ENCODE measurements at places on chromosomes 4 and X. TPM values are rescaled to one million over a fixed set of nuclear protein-coding genes. Genes with fewer than 3 reads are reported as not detected.

GRCh38 chr4:169225812-169226211 is 44.9 kb downstream of the SH3RF1 start:
- no peaks in the 10 kb centered on the region for H3K4me1 ChIP-seq
- no peak for DNase-seq
- H3K27ac ChIP-seq = no peak overlapping the region
- H3K27me3 ChIP-seq = no peaks in the 10 kb centered on the region

- no peak overlapping the region for H3K4me3 ChIP-seq
- peaks cover 7% of the 10 kb centered on the region for H3K4me1 ChIP-seq
- H3K36me3 ChIP-seq = no peaks in the 10 kb centered on the region
Observed at GRCh38 chr4:56185901-56186300, 201.4 kb downstream of the AASDH start.

- H3K36me3 ChIP-seq = no peaks in the 10 kb centered on the region
- no peak overlapping the region for H3K27ac ChIP-seq
- no peak overlapping the region for H3K4me3 ChIP-seq
- no peaks in the 10 kb centered on the region for H3K27me3 ChIP-seq
- no peak for DNase-seq
Observed at GRCh38 chrX:45035071-45035470, 162.1 kb downstream of the KDM6A start.

GRCh38 chrX:130555757-130556156 is 154.0 kb downstream of the RBMX2 start:
- H3K4me1 ChIP-seq = no peaks in the 10 kb centered on the region
- no peak overlapping the region for H3K4me3 ChIP-seq
- H3K27ac ChIP-seq = no peak overlapping the region

The PRAF2 gene
- total RNA-seq = 12.1 TPM

- no peak overlapping the region for H3K4me3 ChIP-seq
- H3K4me1 ChIP-seq = no peaks in the 10 kb centered on the region
- no peaks in the 10 kb centered on the region for H3K36me3 ChIP-seq
- H3K27me3 ChIP-seq = no peaks in the 10 kb centered on the region
- no peak for DNase-seq
Observed at GRCh38 chr4:38660838-38661237, 3.2 kb upstream of the KLF3 start.

- no peaks in the 10 kb centered on the region for H3K27me3 ChIP-seq
- H3K4me3 ChIP-seq = no peak overlapping the region
- H3K36me3 ChIP-seq = no peaks in the 10 kb centered on the region
- no peaks in the 10 kb centered on the region for H3K4me1 ChIP-seq
Observed at GRCh38 chr4:128958194-128958593, 135.1 kb downstream of the SCLT1 start.

DNA sequence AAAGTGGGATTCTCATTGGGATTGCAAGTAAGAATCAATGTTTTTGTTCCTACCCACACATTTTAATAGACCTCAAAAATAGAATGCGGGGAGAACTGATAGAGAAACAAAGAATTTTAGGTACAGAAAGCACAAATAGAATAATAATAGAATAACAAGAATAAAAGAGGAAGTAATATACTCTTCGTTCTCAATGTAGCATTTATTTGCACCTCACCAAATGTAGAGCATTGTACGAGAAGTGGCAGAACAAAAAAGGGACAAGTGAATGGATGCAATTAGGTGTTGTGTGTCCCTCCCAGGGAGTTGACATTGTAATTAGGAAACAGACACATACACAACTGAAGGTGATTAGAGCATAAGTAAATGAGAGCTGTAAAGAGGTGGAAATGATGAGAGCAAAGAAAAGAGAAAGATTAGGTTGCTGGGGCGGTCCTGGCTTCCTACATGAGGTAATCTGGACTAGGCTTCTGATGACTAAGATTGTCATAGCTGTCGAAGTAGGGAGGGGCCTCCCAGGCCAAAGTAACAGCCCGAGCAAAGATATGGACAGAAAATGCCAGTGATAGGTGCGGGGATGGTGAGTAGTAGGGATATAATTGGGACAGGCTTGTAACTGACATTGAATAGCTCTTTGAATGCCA is 10.4 kb downstream of the RAB9A start:
- peaks cover 3% of the 10 kb centered on the region for H3K4me1 ChIP-seq
- H3K27me3 ChIP-seq = no peaks in the 10 kb centered on the region
- H3K4me3 ChIP-seq = no peak overlapping the region

The CENPVL2 gene
- total RNA-seq = 2.9 TPM

GRCh38 chr4:145921231-145921630 is 17.4 kb downstream of the ZNF827 start:
- no peak for DNase-seq
- H3K27me3 ChIP-seq = no peaks in the 10 kb centered on the region
- H3K36me3 ChIP-seq = no peaks in the 10 kb centered on the region
- no peaks in the 10 kb centered on the region for H3K4me1 ChIP-seq
- no peak overlapping the region for H3K4me3 ChIP-seq

GRCh38 chr4:37865450-37865849 is 25.4 kb upstream of the TBC1D1 start:
- H3K27me3 ChIP-seq = no peaks in the 10 kb centered on the region

DNA sequence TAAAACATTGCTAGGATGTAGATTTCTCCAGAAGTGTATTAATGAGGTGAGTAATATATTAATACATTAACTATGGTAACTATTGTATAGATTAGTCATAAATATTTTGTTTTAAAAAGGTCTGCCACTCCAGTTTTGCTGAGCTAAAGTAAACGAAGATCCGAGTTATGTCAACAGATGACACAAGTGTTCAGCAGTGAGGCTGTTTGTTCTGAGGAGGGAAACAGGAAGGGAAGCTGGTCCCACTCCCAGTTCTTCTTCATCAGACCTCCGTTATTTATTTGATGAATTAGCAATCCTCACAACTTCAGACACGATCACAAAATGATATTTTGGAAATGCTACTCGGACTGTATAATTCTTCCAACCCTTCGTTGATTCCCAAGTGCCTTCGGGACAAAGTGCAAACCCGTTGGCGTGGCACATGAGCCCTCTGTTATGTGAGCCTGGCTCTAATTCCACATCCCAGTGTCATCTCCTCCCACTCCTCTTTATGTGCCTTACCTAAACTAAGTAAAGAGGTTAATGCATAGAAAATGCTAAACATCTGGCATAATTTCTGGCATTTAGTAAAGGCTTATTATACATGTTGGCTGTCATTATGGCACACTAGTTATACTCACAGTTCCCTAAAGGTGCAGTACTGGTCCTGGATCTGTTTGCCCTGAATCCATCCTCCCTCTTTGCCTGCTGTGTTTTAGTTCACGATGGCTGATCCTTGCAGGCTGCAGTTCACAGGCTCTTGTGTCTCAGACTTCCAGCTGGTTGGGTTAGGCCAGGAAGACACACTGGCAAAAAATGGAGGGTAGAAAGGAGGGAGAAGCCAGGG is 190.6 kb upstream of the LNX1 start:
- no peak for DNase-seq
- H3K27ac ChIP-seq = no peak overlapping the region
- H3K36me3 ChIP-seq = no peaks in the 10 kb centered on the region
- no peak overlapping the region for H3K4me3 ChIP-seq
- H3K27me3 ChIP-seq = no peaks in the 10 kb centered on the region

Measured in H1 (cell line).